ENCODE measurements at places on chromosomes 7 and 10. TPM values are rescaled to one million over a fixed set of nuclear protein-coding genes. Genes with fewer than 3 reads are reported as not detected.

GRCh38 chr7:68752485-68753178 is 845.6 kb upstream of the AUTS2 start:
- no peak for DNase-seq

GRCh38 chr10:43250615-43251418 is 16.0 kb downstream of the RASGEF1A start:
- DNase-seq, result peak; percentile 8

DNA sequence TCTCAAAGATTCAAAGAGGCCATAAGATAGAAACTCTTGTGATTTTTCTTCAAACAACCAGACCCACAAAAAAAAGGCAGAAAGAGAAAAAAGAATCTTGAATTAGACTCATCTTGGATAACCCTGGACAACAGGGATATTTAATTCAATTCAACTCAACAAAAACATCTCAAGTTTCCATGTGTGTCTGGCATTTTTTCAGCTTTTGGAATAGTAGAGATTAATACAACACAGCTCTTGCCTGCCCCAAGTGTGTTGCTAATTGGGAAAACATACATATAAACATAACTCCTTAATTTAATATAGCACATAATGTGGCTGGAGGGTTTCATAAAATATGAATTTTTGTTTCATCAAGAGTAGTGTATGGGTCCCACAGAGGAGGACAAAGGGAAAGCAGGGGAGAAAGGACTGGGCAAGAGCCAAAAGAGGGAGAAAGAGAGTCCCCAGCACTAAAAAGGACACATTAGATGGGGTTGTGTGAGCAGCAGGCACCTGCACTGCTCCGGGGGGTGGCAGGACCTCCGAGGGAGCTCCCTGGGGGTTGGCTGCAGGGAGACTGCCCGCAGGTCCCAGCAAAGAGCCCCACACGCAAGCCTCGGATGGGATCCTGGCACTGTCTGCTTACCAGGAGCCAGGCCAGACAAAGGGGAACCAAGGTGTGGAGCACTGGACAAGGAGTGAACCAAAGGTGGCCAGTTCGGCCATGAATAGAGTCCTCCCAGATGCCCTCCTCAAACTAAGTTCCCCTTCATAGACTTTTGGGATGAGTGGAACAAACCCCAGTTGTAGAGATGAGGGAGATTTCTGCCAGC is 65.6 kb upstream of the TMEM72 start:
- DNase-seq, result no peak

- peak; percentile 2 for DNase-seq
These were observed 208.9 kb downstream of the EBF3 start for GRCh38 chr10:129755158-129755591.

- no peak for DNase-seq
These were observed 7.5 kb downstream of the NOS3 start for GRCh38 chr7:150998341-150998740.

Gene TMEM196
- 0.12 TPM for total RNA-seq

Gene NACAD
- 6.9 TPM for total RNA-seq

Measured in testis (tissue), 5 donors.